Stimulated activated CD4-positive, alpha-beta T cell treated with anti-CD3 and anti-CD28 coated beads, Interleukin-4, amount 100 ng/mL, for 24 hours (primary cell): ENCODE measurements at places on chromosomes 4 and X.

DNA sequence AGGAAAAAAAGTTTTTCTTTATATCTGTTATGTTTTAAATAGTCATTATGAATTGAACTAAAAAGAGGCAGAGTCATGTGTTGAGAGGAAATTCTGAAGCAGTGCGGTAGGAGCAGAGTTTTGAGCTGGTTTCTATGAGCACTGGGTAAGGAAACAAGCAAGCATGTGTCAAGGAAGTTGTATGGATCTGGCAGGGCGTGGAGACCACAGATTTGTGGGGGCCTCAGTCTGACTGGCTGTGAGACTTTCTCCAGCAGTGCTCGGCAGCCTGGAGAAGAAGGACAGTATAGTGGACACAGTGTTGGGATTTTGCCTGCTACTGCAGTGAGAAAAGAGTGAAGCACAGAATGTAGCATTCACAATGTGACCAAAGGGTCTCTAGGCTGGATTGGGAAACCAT, 399.1 kb downstream of the INPP4B start:
- no peak for DNase-seq

DNA sequence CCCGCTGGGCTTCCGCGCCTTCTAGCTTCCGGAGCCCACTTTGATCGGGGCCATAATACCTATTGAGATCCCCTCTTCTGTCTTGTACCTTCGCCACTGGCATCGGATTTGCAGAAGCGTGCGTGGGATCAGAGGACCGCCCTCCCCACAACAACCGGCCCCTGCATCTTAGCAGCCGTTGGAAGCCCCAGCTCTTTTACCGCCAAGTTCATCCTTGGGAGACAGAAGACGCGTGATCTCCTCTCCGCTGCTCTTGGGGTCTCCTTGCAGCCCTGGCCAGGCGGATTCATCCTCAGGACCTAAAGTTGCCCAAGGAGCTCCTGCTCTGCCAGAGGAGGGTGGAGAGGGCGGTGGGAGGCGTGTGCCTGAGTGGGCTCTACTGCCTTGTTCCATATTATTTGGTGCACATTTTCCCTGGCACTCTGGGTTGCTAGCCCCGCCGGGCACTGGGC, 1.6 kb downstream of the SLIT2 start:
- no peak for DNase-seq

- DNase-seq = no peak
Measured at GRCh38 chr4:53120778-53121177, 245.1 kb downstream of the SCFD2 start.

DNA sequence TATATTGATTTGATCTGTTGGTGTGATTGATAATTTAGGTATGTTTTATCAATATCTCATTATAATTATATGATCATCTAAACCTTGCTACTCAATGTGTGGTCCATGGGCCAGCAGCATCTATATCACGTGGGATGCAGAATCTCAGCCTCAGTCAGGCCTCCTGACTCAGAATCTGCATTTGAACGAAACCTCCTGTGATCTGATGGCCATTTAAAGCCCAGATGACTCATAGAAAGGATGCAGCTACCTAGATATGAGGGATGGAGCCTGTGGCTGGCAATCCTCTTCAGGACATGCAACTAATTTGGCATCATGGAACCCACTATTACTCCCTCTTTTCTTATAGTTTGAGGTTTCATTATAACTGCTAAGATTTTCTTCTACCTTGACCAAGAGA, 11.3 kb upstream of the CHRNA9 start:
- DNase-seq = no peak

DNA sequence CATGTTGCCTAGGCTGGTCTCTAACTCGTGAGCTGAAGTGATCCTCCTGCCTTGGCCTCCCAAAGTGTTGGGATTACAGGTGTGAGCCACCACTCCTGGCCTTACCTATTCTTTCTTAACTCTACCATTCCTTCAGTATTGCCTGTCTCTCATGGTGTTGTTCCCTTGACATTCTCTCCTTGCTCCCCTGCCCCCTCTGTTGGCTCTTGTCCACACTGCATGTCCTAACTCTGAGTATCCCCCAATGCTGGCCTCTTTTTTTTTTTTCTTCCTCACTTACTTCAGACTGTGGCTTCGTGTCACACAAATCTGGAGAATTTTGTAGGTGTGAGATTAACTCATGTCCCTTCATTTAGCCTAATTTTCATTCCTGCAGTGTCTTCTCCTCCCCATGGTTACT, 22.9 kb upstream of the FRMPD4 start:
- no peak for DNase-seq

- no peak for DNase-seq
Measured at GRCh38 chr4:19936476-19936875, 315.2 kb upstream of the SLIT2 start.

- no peak for DNase-seq
Measured at GRCh38 chr4:47690611-47691010, 147.3 kb downstream of the CORIN start.

GRCh38 chr4:124833831-124834505, 121.4 kb upstream of the ANKRD50 start:
- no peak for DNase-seq

- DNase-seq = no peak
Measured at GRCh38 chrX:38799995-38800580, 1.2 kb upstream of the MID1IP1 start.

DNA sequence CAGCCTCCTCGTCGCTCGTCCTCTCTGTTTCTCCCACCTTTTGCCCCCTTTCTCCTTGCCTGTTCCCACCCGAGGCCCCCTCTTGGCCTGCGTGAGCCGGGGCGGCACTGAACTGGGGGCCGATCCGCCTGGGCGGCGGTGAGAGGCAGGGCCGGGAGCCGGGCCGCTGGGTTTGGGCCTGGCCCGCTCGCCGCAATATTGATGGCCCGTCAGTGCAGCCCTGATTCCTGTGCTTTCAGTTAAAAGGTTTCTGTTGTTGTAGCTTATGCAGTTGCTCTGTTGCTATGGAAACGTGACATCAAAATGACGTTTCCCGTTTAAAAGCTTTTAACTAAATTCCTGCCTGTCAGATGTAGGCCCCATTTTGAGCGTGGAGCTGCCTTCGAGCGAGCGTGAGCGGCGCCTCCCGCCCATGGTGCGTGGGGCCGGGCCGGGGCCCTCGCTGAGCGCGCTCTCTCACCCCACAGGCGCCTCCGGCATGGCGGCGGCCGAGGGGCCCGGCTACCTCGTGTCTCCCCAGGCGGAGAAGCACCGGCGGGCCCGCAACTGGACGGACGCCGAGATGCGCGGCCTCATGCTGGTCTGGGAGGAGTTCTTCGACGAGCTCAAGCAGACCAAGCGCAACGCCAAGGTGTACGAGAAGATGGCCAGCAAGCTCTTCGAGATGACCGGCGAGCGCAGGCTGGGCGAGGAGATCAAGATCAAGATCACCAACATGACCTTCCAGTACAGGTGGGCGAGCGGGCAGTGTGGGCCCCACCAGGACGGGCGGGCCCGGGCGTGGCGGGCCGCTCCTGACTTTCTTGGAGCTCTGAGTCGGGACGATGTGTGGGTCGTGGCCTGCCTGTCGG, at the start of gene MSANTD1:
MSANTD1 (plus strand) TSS at position 349 of the 851 bp plus-strand sequence; CDS start at position 413, 64 bp downstream.
- no peak for DNase-seq

- peak; percentile 8 for DNase-seq
Measured at GRCh38 chr4:169485791-169486742, 126.3 kb downstream of the NEK1 start.

GRCh38 chr4:1767770-1768366, 25.2 kb upstream of the FGFR3 start:
- peak; percentile 16 for DNase-seq

- no peak for DNase-seq
Measured at GRCh38 chr4:171601091-171601490, 212.1 kb upstream of the GALNTL6 start.

GRCh38 chr4:16694173-16694883, 204.1 kb downstream of the LDB2 start:
- no peak for DNase-seq
